ENCODE measurements at places on chromosomes 16 and 17.
A peak's percentile ranks its signal among the peaks of the same experiment; 100 is the strongest.

- no peak for DNase-seq
These were observed 16.0 kb upstream of the CMTM4 start for GRCh38 chr16:66712512-66712911.

GRCh38 chr17:12821376-12821940 lies 32.2 kb downstream of the ARHGAP44 start:
- no peak for DNase-seq

DNA sequence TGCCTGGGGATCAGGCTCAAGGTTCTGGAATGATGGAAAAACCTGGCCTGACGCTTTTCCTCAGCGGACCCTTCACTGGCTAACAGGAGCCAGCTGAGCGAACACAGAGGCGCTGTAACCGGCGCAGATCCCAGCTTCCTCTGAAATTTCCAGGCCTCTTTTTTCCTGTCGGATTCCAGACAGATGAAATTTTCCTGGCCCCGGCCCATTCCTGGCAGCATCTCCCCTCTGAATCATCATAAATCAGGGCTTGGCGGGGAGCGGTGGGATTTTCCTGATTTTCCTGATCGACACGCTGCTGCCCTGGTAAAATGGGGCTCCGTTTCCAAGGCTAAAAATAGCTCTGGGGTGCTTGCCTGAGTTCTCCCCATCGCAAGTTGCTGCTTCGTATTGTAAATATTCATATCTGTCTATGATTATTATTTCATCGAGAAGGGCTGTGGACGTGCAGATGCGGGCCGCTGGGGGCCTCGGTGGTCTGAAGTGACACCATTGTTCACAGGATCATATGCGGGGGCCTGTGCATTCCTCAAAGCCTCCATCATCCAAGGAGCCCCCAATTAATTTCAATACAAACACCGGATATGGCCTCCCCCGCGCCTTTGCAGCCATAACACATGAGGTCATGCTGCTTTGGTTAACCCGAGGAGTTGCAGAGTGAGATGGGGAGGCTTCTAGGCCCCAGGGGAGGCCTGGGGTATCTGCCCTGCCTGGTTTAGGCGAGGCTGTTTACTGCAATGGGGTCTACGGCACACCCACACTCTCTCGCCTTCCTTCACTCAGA lies 45.8 kb upstream of the ETV4 start:
- DNase-seq, result peak; percentile 96

- no peak for DNase-seq
These were observed 1352.7 kb downstream of the CDH11 start for GRCh38 chr16:63769211-63769610.

DNA sequence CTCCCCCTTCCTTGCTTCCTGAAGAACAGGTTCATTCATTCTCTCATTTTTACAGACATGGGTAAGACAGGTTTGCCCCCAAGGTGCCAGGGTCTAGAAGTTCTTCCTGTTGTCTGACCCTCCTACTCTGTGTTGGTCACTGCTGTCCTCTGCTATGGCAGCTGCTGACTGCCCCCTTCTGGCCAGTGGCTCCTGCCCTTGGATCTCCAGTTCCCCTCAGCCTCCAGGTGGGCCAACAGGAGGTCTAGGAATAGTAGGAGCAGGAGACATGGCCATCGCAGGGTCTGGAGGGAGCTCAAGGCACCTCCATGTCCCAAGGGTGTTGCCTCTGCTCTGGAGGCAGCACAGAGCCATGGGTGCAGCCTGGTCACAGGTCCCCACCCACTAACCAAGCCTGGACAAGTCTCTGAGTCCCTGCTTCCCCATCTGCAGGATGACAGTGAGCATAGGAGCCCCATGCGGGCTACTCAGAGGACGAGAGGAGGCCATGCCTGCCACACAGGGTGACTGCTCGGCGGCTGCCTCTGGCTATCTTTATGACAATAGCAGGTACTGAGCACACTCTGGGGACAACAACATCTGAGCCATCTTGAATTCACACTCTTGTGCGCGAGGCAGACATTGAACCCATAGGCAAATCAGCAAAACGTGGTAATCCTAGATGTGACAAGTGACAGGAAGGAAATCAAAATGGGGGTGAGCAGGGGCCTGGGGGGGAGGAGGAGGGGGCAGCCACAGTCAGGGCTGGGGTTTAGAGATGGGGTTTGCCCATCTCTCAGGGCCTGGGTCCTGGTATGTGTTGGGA lies 27.0 kb upstream of the NXPH3 start:
- no peak for DNase-seq

DNA sequence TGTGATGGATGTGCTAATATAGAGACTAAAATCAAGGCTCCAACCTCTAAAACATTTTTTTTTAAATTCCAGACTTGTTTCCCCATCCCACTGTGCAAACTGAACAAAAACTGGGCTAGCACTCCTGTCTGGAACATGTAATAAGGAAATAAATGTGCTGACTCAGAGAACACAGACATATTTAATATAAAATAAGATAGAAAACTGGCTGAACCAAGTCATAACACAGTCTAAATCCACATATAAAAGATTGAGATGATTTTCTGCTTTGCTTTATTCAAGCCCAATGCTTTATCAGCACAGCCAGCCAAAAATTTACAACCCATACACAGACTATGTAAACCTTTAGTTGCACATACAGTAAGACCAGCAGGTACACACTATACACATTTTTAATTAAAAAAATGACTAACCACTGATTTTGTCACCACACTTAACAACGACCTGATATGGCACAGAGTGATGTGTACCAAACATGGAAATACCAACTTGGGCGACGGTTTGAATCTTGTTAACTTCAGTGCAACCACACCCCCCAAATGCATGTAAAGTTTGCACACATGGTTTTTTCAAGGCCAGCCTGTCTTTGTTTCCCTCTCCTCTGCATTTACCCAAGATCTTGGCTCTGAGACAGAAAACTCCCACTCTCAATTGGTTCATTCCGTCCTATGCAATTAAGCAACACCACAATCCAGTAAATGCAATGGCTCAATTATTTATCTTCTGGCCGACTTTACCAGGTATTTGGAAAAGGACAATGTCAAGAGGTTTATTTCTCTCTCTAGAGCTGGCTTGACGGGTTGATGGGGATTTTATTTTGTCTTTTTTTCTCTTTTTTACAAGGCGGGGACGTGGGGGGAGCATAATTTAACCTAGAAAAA lies 1.2 kb downstream of the STAT3 start:
- DNase-seq, result peak; percentile 74

DNA sequence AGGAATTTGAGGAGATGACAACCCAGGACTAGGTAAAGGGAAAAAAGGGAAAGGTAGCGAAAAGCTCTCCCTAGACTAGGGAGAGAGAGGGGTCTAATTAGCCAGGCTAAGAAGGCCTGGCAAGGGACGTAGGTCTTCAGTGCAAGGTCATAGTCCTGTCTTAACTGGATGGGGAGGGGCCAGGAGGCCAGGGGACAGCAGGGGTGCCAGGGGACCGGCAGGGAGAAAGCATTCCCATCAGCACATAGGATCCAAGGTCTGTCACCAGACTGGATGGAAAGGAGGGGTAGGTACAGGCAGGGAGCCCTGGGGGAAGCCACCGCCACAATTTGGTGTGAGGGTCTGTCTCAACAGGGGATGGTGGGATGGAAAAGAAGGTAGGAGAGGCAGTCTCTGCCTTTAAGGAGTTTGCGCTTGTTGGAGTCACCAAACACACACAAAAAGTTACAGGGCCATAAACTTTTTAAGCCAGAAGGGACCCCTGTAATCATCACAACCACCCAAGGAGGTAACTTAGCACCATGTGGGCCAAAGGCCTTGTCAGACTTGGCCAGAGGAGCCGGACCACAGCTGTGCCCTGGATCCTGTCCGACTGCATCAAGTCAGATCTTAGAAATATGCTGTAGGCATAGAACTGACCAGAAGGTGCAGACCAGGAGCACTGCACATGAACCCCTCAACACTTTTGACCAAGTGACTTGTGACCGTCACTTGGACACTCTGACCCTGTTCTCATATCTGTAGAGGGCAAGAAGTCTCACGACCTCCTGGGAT lies 10.0 kb downstream of the AXIN2 start:
- DNase-seq, result no peak

DNA sequence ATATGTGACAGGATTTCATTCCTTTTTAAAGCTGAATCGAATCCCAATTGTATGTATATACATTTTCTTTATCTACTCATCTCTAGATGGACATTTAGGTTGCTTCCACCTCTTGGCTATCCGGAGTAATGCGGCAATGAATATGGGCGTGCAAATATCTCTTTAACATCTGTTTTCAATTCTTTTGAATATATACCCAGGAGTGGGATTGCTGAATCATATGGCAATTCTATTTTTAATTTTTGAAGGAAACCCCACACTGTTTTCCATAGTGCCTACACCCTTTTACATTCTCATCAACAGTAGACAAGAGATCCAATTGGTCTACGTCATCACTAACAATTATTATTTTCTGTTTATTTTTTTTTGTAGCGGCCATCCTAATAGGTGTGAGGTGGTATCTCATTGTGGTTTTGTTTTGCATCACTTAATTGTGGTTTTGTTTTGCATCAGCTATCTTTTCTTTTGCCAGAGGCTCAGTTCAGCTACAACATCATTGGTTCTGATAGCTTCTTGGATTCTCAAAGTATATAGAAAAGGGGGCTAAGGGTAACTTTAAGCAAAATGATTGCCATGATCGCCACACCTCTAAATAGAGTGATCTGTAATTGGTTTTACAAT lies 25.6 kb upstream of the MAP2K6 start:
- peak; percentile 63 for DNase-seq

DNA sequence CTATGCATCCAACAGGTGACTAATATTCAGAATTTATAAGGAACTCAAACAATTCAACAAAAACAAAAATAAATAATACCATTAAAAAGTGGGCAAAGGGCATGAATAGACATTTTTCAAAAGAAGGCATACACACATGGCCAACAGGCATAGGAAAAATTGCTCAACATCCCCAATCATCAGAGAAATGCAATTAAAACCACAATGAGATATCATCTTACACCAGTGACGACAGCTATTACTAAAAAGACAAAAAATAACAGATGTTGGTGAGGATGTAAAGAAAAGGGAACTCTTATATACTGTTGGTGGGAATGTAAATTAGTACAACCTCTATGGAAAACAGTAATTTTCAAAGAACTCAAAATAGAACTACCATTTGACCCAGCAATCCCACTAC lies 250.4 kb upstream of the N4BP1 start:
- no peak for DNase-seq

GRCh38 chr17:73231395-73231794 lies 30.3 kb downstream of the CPSF4L start:
- peak; percentile 20 for DNase-seq

DNA sequence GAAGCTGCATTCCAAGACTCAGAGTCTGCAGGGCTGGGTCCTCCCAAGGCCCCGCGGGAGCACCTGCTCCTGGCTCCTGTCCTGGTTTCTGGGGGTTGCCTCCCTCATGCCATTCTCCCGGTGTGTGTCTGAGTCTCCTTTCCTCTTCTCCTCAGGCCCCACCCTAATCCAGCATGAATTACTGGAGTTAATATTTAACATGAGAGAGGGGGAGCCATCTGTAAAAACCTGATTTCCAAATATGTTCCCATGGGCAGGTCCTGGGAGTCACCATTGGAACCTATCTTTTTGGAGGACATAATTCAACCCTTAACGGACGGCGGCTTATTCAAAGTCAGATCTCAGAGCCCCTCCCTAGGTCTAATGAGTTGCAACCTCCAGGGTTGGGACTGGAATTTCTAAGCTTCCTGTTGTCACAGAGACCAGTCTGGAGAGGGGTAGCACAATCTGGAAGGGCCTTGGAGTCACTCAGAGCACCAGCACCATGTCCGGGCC lies 5.4 kb downstream of the C17orf99 start:
- peak; percentile 63 for DNase-seq

DNA sequence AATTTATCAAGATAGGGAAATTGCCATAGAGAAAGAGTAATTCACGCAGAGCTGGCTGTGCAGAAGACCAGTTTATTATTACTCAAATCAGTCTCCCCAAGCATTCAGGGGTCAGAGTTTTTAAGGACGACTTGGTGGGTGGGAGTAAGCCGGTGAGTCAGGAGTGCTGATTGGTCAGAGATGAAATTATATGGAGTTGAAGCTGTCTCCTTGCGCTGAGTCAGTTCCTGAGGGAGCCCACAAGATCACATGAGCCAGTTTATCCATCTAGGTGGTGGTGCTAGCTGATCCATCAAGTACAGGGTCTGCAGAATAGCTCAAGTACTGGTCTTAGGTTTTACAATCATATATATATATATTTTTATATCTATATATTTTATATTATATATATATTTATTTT lies 6.0 kb upstream of the AQP8 start:
- DNase-seq, result peak; percentile 64

GRCh38 chr16:4496305-4496704 lies 20.1 kb downstream of the HMOX2 start:
- peak; percentile 46 for DNase-seq

- no peak for DNase-seq
These were observed 1.2 kb upstream of the ATP2A1 start for GRCh38 chr16:28876973-28877654.

- no peak for DNase-seq
These were observed 146.3 kb upstream of the IRX3 start for GRCh38 chr16:54432897-54433229.

DNA sequence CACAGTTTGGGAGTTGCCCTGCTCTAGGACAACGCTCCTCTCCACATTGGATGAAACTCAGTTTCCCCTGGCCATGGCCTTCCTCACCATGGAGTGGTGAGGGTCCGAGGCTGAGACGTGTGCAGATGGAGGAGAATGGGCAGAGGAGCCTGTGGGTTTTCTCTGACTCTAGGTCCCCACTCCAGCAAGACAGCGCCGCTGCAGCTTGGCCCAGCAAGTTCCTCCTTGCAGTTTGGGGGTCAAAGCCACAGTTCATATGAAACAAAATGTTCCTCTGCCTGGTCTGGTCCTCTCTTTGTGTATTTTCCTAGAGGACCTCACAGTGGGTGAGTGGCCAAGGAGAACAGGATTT lies 2.3 kb downstream of the C16orf54 start:
- no peak for DNase-seq

DNA sequence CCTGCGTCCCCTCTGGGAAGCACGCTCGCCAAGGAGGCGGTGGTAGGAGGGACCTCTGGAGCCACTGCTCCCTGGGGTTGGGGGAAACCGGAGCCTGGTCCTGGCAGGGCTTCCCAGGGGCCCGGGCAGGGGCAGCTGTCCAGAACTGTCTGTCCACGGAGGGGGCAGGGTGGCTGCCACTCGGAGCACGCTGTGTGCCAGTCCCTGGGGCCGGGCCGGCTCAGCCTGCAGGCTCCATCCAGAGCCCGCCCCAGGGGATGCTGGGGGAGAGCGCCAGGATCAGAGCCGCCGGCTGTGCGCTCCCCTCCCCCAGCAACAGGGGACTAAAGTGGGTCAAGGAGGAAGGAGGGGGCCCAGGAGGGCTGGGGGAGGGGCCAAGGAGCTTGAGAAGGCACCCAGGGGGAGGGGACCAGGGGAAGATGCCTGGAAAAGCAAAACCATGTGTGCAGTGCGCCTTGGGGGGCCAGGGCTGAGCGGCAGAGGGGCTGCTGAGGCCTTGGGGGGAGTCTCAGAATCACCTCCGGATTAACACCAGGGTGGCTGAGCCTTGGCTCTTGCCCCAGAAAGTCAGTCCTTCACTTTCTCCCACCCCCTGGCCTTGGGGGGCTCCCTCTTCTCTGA lies 21.3 kb downstream of the ZNF423 start:
- DNase-seq, result peak; percentile 76

DNA sequence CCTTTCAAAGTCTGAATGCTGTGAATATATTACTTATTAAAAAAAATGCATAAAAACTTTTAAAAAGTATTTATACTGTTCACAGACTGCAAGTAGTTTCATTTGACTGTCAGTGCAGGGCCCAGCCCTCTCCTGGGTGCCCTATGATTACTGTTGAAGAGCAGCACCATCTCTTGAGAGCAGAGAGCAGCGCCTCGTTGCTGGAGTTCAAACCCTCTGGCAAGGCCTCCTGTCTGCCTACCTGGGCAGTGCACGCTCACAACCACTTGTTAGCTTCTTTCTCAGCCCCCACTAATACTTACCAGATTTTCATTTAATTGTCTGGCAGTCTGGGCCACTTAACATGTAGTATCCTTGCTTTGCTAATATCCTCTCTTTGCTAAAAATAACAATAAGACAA lies 233.4 kb downstream of the PHKB start:
- no peak for DNase-seq
